ENCODE measurements at places on chromosomes 1 and 21.

DNA sequence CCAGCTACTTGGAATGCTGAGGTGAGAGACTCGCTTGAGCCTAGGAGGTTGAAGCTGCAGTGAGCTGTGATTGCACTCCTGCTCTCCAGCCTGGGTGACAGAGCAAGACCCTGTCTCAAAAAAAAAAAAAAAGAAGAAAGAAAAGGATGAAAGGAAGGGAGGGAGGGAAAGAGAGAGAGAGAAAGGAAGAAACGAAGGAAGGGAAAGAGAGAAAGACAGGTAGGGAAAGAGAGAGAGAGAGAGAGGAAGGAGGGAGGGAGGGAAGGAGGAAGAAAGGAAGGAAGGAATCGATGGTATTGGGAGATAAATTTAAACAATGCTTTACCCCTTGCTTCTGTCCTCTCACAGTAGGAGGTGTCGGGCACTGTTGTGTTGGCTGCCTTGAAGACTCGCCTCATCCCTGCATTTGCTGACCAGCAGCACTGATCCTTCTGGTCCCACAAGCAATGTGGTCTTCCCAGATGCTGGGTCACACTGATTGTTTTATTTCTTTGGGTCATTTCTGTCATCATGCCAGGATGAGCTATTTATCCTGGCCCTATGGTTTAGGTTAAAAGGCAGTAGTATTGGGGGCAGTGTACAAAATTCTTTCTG, 30.9 kb downstream of the GPR137B start:
- DNase-seq: no peak

- no peak for DNase-seq
Measured at GRCh38 chr1:117642963-117643362, 37.1 kb downstream of the TENT5C start.

DNA sequence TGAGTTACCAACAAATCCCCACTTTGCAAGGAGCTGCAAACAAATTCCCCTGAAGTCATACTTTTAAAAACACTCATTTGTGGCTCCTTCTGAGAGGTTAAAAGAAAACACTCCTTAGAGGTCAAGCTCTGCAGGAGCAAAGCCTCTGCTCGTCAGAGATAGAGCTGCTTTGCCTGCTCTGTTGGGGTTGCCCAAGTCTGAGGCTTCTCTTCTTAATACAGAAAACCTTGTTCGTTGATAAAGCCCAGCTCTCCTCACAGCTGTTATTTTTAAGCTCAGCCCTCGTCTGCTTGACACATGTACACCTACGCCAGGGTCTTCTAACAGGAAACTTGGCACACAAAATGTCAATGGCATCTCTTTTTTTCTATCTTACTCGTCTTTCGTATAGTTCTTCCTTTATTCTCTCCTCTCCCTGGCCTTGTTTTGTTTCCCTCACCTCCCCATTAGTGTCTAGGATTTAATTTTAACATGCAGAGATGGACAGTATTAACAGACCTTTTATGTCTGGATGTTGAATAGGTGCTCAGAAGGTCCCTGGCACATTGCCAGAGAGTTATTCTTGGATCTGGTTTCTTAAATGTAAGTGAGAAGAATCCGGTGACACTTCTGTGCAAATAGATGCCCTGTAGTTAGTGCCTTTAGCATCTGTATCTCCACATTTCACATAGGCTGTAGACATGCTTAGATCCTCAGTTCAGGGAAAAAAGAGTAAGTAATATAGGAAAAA, 86.0 kb downstream of the LRRC53 start:
- DNase-seq: no peak

DNA sequence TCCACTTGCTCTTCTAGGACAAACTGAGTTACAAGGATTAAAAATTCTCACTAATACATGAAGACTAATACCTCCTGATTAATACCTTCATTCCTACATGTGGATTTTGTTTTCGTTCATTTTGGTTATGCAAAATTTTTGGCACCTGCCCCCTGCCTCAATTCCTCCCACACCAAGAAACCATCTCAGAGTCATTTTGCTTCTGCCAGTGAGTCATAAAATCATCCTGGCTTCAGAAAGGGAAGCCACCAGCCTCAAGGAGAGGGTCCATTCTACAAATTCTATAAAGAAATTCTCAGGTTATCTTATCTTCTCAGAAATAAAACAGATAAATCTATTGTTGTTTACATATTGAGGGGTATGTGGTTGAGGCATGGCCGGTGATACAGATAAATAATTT, 103.2 kb upstream of the COA6 start:
- no peak for DNase-seq

DNA sequence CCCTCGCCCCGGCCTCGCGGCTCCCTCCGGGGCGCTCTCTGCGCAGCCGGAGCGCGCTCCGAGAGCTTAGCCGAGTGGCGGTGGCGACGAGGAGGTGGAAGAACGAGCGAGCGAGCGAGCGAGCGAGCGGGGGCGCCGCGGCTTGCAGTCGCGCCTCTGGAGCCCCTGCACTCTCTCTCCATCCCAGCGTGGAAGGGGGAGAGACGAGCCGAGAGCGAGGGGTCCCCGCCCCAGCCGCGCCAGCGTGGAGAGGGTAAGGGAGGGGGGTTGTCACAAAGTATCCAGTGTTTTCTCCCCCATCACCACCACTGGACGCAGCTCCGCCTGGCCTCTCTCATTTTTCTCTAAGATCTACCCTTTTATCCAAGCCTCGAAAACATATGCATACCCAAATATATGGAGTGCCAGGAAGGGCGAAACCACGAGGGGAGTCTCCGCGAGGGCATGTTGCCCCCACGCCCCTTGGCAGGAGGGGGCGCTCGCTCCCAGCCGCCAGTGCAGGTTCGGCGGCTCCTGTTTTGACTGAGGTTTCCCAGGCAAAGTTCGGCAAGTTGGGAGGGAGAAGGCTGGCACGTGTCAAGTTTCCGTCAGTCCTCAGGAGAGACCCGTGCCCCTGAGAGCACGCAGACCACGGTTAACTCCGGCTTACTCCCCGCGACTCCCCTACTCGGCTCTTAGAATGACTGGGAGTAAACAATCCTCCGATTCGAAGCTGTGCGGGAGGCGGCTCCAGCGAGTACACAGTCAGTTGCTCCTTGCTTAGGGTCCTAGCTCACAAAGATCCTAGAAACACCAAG, 569 bp upstream of the DAB1 start:
- no peak for DNase-seq

GRCh38 chr1:75786901-75787493, 941 bp downstream of the RABGGTB start:
- no peak for DNase-seq

- peak; percentile 68 for DNase-seq
Measured at GRCh38 chr1:159900086-159900680, at the start of gene CFAP45. Gene CFAP45, minus strand, starts transcription at chr1:159900165. Its CDS starts 67 bp downstream, at chr1:159900098.

- no peak for DNase-seq
Measured at GRCh38 chr1:13469343-13469742, 44.5 kb downstream of the LRRC38 start.

- DNase-seq: no peak
Measured at GRCh38 chr1:239823852-239824251, 267.8 kb upstream of the FMN2 start.

Measured in fibroblast of the conjunctiva (primary cell).